ENCODE measurements at places on chromosomes 7 and 10.

GRCh38 chr7:14201353-14201752, 211.9 kb upstream of the ETV1 start:
- no peak for DNase-seq

- no peak for DNase-seq
These were observed 25.6 kb downstream of the MDH2 start for GRCh38 chr7:76073335-76073990.

DNA sequence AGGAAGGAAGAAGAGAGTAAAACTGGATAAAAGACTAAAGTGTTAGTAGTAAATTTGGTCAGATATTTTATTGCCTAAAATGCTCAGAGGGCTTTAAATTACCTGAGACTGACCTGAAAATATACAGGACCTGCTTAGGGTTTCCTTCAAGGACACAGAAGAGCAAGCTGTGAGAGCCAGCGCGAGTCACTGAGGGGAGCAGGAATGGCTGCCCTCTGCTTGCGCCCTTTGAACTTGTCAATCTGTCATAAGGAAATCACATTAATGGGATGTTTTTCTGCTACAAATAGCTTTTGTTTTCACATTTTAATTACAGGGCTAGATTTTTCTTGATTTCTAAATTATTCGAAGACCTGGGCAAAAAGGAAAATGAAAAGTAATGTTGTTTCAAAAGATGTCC, 26.9 kb downstream of the DNAJB9 start:
- DNase-seq, result no peak

DNA sequence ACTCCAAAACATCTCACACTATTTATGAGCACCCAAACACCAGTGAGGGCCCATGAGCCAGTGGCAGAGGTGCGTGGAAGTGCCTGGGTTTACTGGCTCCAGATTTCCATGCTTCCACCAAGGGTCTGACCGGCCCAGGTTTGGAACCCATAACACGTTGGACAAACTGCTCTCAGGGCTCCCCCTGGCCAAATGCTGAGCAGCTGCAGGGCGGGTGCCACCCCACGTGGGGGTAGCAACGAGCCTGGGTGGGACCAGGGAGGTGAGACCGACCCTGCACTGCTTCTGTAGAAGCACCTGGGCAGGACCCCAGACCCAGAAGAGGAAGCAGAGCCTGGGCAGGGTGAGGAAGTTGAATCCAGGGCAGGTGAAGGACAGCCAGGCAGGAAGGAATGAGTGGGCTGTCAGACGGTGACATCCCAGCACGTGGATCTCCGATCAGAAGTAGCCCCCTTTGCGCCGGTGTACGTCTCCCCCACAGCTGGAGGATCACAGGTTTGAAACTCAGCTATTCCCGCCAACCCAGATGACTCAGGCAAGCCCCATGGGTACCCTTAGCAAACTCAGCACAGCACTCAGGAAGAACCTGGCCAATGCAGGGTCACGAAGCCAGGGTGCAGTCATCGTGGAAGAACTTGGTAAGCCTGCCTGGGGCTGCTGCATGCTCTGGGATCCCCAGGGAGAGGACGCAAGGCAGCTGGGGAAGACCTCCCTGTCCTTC, 100.4 kb upstream of the DDC start:
- no peak for DNase-seq

GRCh38 chr7:43537765-43538403, 45.0 kb upstream of the STK17A start:
- DNase-seq, result no peak

DNA sequence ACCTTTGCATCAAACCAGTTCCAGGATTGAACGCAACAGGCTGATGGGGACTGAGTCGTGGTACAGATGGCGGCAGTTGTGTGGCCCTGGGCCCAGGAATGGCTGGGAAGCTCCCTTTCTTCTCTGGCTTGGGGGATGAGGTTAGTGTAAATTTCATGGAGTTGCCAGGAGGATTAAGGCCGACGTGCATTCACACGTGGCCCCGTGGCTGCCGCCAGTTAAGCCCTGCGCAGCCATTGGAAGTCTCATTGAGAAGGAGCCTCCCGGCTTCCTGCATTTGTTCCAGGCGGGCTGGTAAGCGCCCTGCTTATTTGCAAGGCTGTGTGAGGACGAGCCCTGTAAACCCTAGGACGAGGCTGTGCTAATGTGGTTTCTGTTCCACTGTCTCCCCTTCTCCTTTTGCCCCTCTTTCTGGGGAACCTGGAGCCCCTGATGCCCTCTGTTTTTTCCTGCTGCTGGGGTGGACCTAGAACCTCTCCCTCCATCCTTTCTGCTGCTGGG, 174.7 kb upstream of the TNRC18 start:
- DNase-seq, result no peak

DNA sequence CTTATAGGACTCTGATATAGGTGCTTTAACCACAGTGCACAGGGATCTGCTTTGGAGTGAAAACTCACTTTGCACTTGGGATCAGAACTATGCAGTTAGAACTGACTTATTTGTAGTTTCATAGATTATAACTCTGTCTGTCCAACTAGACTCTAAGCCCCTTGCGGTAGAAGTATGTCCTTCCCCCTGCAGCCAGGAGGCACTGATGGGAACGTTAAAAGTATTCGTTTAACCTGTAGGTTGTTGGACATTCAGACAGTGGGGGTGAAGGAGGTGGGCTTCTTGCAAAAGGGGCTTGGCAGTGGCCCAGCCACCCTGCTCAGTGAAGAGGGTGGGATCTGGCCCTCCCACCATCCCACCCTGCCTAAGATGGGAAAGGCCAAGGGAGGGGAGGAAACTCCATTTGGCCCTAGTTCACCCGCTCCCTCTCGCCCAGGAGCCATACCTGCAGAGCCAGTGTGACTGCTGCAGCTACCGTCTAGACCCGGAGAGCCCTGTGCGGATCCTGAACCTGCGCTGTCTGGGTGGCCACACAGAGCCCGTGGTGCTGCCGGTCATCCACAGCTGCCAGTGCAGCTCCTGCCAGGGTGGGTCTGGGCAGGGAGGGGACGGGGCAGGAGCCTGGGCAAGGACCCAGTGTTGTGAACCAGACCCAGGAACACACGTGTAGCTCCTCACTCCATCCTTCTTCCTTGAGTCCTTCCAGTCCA, 5.7 kb upstream of the ZNF862 start:
- DNase-seq, result no peak

GRCh38 chr7:150738092-150738491, 874 bp downstream of the GIMAP5 start:
- DNase-seq, result no peak

- DNase-seq, result no peak
These were observed 161.1 kb downstream of the PRKAG2 start for GRCh38 chr7:151715666-151716315.

DNA sequence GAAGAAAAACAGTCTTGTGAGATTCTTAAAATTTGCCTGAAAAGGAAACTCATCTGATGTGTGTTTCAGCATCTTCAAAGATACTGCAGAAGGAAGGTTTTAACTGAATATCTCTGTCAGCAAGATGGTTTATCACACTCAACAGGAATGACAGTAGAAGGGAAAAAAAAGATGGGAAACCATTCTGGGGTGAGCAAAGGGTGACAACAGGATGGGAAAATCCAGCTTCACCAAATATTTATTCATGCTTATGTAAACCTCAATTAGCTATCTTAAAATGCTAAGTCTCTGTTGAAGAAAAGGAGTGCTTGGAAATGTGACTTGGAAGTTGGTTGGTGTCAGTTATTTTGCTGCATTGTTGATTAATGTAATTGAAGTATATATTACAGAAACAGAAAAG, 82.2 kb downstream of the FZD1 start:
- DNase-seq, result no peak

DNA sequence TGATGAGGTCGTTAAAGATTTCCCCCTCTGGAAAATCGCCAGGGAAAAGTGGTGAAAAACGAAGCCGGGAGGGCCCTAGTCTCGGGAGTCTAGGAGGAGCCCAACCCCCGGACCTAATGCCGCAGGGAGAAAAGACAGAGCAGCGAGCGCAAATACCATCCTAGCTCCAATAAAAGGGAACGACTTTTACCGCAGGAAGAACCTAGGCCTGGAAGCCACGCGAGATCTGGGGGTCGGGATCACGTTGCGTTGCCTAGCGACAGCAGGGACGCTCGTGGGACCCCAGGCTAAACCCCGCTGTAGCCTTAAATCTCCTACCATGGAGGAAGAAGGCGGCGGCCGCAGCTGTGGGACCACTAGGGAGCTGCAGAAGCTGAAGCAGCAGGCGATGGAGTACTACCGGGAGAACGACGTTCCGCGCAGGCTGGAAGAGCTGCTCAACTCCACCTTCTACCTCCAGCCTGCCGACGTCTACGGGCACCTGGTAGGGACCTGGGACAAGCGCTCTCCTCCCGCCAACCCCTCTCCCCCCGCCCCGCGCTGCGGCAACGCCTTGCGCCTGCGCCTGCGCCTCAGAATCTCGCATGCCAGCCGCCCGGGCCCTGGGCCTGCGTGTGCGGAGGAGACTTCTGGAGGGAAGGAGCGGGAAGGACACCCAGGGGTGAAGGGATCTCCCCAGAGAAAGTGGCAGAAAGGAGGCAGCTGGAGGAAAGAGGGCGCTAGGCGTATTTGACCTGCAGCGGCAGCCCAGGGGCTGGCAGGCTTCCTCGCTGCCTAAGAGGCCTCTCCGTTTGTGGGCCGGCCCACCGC, at the start of gene ENO4:
Gene ENO4 (plus strand): TSS at position 252 of the 810 bp plus-strand sequence. CDS start 68 bp downstream, at position 320.
- DNase-seq, result no peak

DNA sequence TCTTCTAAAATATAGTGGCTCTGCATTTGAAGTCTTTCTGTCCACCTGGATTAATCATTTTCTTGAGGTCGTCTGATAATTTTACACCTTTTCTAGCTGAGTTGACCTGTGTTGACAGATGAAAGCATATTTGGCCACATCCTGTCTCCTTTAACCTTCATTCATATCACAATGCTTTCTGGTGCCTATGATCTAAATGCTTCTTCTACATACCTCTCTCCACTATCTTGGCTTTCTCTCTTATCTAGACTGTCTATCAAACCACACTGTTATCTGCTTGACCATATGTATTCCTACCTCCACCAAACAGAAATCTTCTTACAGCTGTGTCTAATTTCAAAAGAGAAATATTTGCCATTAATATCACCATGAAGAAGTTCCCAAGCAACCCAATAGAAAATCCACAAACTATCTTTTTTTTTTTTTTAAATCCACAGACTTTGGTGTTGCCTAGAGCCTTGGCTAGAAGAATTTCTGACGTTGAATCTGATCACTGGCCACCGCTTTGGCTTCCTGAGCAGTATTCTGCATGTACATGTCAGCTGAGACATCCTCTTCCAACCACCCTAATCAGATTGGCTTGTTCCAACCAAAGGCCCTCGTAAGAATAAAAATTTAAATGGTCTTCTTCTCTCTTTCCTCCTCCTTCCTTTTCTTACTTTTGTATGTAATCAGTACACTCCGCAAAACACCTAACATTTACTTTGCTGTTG, 66.3 kb upstream of the SP4 start:
- no peak for DNase-seq

DNA sequence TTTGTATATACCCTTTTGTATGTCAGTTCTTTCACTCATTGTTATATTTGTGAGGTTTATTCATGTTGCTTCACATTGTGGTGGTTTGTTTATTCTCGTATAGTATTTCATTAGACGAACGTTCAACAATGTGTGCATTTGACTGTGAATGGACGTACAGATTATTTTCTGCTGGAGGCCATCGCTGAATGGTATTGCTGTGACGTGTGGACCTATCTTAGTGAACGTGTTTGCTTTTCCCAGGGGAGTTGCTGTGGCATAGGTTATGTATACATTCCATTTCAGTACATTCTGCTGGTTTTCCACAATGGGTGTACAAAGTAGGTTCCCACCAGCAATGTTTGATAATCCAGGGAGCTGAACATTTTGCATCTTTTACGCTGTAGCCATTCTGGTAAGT, 31.1 kb upstream of the PLEKHS1 start:
- no peak for DNase-seq

GRCh38 chr7:966291-967069, 8.9 kb downstream of the COX19 start:
- no peak for DNase-seq

- DNase-seq, result no peak
These were observed 23.2 kb downstream of the NT5C3A start for GRCh38 chr7:33039257-33039902.

DNA sequence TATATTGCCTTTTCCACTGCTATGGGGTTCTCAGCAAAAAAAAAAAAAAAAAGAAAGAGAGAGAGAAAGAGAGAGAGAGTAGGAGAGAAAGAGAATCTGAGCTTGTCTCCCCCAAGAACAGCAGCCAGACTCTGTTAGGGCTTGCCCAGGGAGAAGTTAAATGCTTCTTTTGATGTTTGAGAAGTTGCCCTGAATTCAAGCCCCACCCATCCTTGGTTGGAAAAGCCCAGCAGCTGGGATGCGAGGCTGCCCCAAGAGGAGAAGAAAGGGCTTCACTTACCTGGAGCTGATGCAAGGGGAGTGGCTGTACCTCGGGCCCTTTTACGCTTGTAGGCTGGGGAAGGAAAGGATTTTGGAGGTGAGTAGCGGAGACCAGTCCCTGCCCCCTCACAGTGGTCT, 20.9 kb upstream of the MGMT start:
- no peak for DNase-seq

GRCh38 chr7:43220250-43220649, 107.8 kb downstream of the HECW1 start:
- no peak for DNase-seq

GRCh38 chr7:41133690-41134299, 569.1 kb downstream of the INHBA start:
- DNase-seq, result no peak

DNA sequence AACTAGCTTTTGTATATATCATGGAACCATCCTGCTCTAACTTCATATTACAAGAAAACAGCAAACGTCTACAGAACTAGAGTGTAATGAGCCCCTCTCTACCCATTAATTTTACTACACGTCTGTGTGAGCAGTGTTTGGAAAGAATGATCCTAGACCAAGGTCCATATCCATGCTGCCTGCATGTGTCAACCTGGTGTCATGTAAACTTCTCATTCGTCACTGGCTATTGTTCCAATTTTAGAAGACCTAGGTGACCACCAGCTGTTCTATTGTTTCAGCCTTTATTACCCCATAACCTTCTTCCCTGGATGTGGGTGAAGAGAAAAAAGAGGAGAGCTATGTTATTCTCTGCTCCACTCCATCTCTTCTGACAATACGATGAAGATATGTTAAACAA, 77.1 kb downstream of the CREM start:
- DNase-seq, result no peak

GRCh38 chr10:79380125-79380945, 33.1 kb downstream of the PPIF start:
- DNase-seq, result no peak

- DNase-seq, result no peak
These were observed 99.8 kb upstream of the MDFIC start for GRCh38 chr7:114822131-114822530.

Measured in stimulated activated CD4-positive, alpha-beta T cell treated with anti-CD3 and anti-CD28 coated beads, TNF-alpha, amount 100 ng/mL, for 4 hours (primary cell).